Naive thymus-derived CD8-positive, alpha-beta T cell (primary cell): ENCODE measurements at places on chromosomes 7 and 10.
A peak's percentile ranks its signal among the peaks of the same experiment; 100 is the strongest.

DNA sequence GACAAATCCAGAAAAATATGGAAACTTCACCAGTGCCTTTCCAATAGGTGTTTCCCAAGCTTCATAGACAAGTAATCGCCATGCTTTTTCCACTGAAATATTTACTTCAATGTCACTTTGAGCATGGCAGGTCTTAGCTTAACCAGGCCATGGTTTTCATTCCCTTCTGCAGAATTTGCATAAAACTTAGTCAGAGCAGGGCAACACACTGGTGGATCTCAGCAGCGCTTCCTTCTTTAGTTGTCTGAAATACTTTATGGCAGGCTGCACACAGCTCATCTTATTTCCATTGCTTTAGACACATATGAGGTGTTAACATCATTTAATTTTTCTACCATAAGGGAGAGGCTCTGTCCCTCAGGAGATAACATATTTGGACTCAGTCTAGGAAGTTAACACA is 102.9 kb upstream of the AHR start:
- no peak overlapping the region for H3K4me3 ChIP-seq
- DNase-seq: no peak
- no peak overlapping the region for H3K27ac ChIP-seq
- peaks cover 8% of the 10 kb centered on the region for H3K4me1 ChIP-seq
- no peaks in the 10 kb centered on the region for H3K27me3 ChIP-seq
- no peaks in the 10 kb centered on the region for H3K36me3 ChIP-seq

- H3K4me1 ChIP-seq: no peaks in the 10 kb centered on the region
- H3K4me3 ChIP-seq: no peak overlapping the region
- H3K27ac ChIP-seq: no peak overlapping the region
- DNase-seq: no peak
- H3K27me3 ChIP-seq: no peaks in the 10 kb centered on the region
Measured at GRCh38 chr7:46145412-46145811, 224.3 kb upstream of the IGFBP3 start.

DNA sequence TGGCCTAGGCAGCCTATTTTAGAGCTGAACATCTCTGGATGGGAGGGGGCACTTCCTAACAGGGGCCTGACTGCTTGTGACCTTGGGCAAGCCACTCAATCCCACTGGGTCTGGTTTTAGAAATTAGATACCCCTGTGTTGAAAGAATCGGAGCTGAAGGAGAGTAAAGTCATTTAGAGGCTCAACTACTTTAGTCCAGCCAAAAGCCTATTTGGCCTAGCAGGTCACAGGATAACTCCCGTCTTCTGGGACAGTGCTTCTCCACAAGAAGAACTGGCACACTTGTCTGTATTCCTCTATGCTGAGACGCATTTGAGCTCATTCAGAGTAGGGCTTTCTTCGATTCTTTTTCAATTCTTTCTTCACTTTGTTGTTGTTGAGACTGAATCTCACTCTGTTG is 224.2 kb downstream of the CHCHD3 start:
- no peak overlapping the region for H3K27ac ChIP-seq

- H3K36me3 ChIP-seq: no peaks in the 10 kb centered on the region
- DNase-seq: no peak
- H3K27ac ChIP-seq: no peak overlapping the region
- H3K4me1 ChIP-seq: no peaks in the 10 kb centered on the region
- no peak overlapping the region for H3K4me3 ChIP-seq
- peaks cover 2% of the 10 kb centered on the region for H3K27me3 ChIP-seq
Measured at GRCh38 chr10:13973742-13974141, 357.0 kb downstream of the FRMD4A start.

DNA sequence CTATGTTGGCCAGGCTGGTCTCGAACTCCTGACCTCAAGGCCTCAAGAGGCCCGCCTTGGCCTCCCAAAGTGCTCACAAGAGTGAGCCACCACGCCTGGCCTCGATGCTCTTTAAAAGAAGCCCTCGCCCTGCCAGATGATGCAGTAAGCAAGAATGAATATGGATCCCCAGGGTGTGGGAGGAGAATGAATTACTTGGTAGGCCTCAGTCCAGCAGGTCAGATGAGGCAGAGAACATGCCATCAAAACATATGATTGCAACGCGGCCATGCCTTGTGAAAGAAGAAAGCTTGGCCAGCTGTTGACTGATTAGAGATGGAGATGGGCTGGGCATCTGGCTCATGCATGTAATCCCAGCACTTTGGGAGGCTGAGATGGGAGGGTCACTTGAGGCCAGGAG is 68.7 kb downstream of the CAMK1D start:
- no peaks in the 10 kb centered on the region for H3K27me3 ChIP-seq
- H3K27ac ChIP-seq: no peak overlapping the region
- no peak for DNase-seq
- H3K4me1 ChIP-seq: peaks cover 69% of the 10 kb centered on the region

DNA sequence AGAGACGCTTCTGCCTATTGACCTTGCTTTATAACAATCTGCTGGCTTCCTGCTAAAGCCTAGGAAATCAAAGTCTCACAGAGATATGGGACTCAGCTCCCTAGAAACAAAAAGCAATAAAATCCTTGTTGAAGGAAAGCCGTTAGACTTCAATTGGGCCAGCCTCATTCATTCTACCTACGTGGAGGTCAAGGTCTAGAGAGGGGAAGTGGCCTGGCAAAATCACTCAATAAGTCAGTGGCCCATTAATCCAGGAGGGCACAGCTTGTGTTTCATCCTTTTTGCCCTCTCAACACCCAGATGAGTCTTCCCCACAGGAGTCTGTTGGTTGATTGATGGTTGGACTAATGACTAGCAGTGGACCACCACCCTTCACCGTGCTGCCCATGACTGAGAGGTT is 40.5 kb upstream of the ACSL5 start:
- DNase-seq: no peak
- H3K4me3 ChIP-seq: no peak overlapping the region
- H3K4me1 ChIP-seq: peaks cover 4% of the 10 kb centered on the region
- no peaks in the 10 kb centered on the region for H3K36me3 ChIP-seq

GRCh38 chr10:69657430-69657829 is 27.4 kb downstream of the FAM241B start:
- H3K27ac ChIP-seq: no peak overlapping the region
- H3K4me1 ChIP-seq: no peaks in the 10 kb centered on the region
- H3K36me3 ChIP-seq: no peaks in the 10 kb centered on the region

- H3K27ac ChIP-seq: no peak overlapping the region
- peaks cover 19% of the 10 kb centered on the region for H3K36me3 ChIP-seq
- H3K4me3 ChIP-seq: no peak overlapping the region
- H3K27me3 ChIP-seq: peaks cover 13% of the 10 kb centered on the region
Measured at GRCh38 chr10:27388761-27389399, 115.2 kb upstream of the RAB18 start.

GRCh38 chr10:122713091-122713885 is 13.6 kb upstream of the C10orf120 start:
- no peak overlapping the region for H3K27ac ChIP-seq
- no peaks in the 10 kb centered on the region for H3K36me3 ChIP-seq
- H3K4me3 ChIP-seq: no peak overlapping the region
- H3K4me1 ChIP-seq: no peaks in the 10 kb centered on the region
- DNase-seq: no peak

GRCh38 chr10:456486-456885 is 233.0 kb downstream of the DIP2C start:
- peak overlapping the region; percentile 43 for H3K27ac ChIP-seq
- peaks cover 61% of the 10 kb centered on the region for H3K4me1 ChIP-seq
- H3K27me3 ChIP-seq: peaks cover 2% of the 10 kb centered on the region
- H3K4me3 ChIP-seq: no peak overlapping the region
- no peak for DNase-seq

DNA sequence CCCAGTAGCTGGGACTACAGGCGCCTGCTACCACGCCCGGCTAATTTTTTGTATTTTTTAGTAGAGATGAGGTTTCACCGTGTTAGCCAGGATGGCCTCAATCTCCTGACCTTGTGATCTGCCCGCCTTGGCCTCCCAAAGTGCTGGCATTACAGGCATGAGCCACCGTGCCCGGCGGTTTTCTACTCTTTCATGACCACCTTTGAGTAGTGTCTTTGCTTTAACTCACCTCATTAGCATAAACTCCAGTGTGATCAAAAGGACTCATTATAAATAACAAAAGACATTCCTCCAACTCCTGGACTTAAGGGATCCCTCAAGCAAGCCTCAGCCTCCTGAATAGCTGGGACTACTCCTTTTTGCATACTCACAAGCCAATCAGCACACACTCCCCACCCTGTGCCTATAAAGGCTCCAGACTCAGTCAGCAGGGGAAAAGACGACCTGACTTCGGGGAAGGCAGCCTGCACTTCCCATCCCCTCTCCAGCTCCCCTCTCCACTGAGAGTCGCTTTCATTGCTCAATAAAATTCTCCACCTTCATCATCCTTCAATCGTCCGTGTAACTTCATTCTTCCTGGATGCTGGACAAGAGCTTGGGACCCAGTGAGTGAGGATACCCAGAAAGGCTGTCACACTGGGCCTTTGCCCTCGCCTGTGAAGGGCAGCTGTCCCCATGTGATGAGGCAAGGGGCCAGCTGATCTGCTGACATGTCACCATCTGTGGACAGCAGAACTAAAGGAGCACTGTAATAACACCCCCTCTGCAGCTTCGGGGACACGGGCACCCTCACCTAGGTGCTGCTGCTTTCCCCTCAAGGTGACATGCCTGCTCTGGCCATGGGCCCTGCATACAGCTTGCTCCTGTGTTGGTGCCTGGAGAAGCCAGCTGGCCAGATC is 35.0 kb upstream of the EIF4H start:
- no peaks in the 10 kb centered on the region for H3K4me1 ChIP-seq
- no peak overlapping the region for H3K27ac ChIP-seq
- no peaks in the 10 kb centered on the region for H3K27me3 ChIP-seq
- no peak overlapping the region for H3K4me3 ChIP-seq

- H3K27me3 ChIP-seq: peaks cover 39% of the 10 kb centered on the region
- peaks cover 5% of the 10 kb centered on the region for H3K4me1 ChIP-seq
- no peak for DNase-seq
- H3K36me3 ChIP-seq: no peaks in the 10 kb centered on the region
- no peak overlapping the region for H3K27ac ChIP-seq
Measured at GRCh38 chr7:25967278-25968204, 184.5 kb upstream of the NFE2L3 start.

- H3K4me3 ChIP-seq: no peak overlapping the region
- H3K36me3 ChIP-seq: no peaks in the 10 kb centered on the region
- H3K27ac ChIP-seq: no peak overlapping the region
- no peak for DNase-seq
- H3K27me3 ChIP-seq: no peaks in the 10 kb centered on the region
Measured at GRCh38 chr10:29119374-29119773, 169.5 kb upstream of the LYZL1 start.

DNA sequence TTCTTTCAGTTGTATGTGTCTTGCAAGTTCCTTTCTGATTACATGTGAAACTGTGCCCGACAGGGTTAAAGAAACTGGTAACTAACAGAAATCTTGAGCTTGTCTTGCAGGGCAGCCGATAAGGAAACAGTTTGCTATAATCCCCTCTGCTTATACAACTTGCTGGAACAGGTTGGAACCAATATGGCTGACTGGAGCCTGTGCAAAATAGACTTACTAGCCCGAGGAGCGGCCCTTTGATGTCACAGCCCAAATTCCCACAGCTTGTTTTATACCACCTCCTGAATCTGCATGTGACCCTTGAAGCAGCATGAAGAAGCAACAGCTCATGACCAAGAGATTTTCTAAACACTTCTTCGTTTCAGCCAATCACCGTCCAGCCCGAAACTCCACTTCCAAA is 3.3 kb upstream of the YKT6 start:
- H3K4me1 ChIP-seq: peaks cover 21% of the 10 kb centered on the region
- DNase-seq: no peak
- H3K36me3 ChIP-seq: no peaks in the 10 kb centered on the region
- H3K4me3 ChIP-seq: no peak overlapping the region

DNA sequence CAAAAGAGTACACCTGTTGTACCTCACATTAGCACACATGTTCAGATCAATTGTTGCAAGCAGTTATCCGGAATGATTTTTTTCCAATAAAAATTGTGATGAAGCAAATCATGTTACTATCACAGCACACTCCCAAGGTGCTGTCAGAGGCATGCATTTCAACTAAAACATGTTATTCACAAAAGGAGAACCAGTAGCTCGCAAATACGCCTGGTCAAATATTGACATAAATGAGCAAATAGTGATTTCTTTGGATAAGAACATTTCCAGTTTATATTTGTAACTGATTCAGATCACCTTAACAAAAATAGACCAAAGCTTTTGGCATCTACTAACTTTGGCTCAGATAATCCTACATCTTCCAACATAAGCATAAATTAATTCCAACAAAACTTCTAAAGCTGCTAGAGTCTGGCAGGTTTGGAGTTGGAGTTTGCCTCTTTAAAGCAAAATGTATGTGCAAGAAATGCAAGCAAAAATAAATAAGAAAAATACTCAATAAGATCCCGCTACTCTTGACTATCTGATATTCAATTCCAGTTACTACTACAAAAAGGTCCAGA is 208.0 kb downstream of the SFMBT2 start:
- H3K27ac ChIP-seq: no peak overlapping the region
- no peaks in the 10 kb centered on the region for H3K4me1 ChIP-seq
- DNase-seq: no peak
- peaks cover 86% of the 10 kb centered on the region for H3K36me3 ChIP-seq
- no peak overlapping the region for H3K4me3 ChIP-seq

- peaks cover 4% of the 10 kb centered on the region for H3K27me3 ChIP-seq
- H3K4me1 ChIP-seq: no peaks in the 10 kb centered on the region
- H3K36me3 ChIP-seq: no peaks in the 10 kb centered on the region
Measured at GRCh38 chr10:69696073-69696731, 66.2 kb downstream of the FAM241B start.

- no peaks in the 10 kb centered on the region for H3K36me3 ChIP-seq
- H3K27ac ChIP-seq: no peak overlapping the region
- H3K4me3 ChIP-seq: no peak overlapping the region
Measured at GRCh38 chr7:123573341-123573740, 15.7 kb upstream of the NDUFA5 start.

DNA sequence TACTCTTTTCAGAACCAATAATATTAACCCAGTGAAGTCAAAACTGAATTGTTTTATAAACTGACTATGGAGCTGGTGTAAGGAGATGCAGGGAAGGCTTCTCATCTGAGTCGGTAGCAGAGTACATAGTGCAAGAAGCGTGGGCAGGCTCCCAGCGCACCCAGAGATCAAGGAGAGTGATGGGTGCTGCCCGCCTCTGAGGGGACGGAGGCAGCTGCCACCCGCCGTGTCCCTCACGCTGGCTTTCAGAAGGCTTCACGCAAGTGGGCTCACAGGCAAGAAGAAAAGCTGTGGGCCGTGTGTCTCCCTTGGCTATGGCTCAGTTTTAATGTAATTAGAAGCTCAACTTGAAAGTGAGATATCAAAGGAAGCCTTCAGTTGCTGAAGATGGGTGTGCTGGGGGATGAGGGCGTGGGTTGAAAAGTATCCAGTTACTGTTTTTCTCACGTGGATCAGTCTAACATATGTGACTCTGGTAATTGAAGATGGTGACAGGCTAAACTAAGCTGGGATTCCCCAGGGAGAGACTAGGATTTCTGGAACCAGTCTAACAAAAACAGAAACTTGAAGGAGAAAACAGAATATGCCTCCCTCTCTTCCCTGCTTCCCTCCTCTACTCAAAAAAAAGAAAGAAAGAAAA is 159.9 kb downstream of the MGMT start:
- no peak for DNase-seq
- peaks cover 77% of the 10 kb centered on the region for H3K36me3 ChIP-seq
- H3K4me3 ChIP-seq: no peak overlapping the region
- no peak overlapping the region for H3K27ac ChIP-seq
- H3K4me1 ChIP-seq: peaks cover 13% of the 10 kb centered on the region
